ENCODE measurements at places on chromosomes 2 and 18.

- DNase-seq: no peak
Measured at GRCh38 chr18:63831080-63831788, 56.0 kb downstream of the SERPINB7 start.

- DNase-seq: no peak
Measured at GRCh38 chr2:10557506-10558265, 109.6 kb upstream of the ODC1 start.

GRCh38 chr2:61268249-61268648, 106.3 kb downstream of the C2orf74 start:
- DNase-seq: no peak

DNA sequence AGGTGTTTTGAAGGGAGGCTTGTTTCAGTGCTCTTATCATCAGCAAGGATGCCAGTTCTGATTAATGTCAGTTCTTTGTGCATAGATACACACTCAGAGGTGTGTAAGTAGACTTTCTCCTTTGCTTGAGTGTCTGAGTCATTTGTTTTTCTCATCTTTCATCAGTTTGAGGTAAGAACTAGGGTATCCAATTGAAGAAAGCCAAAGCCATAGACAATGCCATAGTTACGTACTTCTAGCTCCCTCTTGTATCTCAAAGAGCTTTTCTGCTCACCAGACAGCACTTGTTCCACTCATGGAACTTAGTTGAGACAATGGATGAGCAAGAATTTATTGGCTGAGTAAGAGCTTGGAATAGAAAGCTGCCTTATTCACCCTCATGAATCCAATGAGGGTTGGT, 520.1 kb downstream of the PIK3C3 start:
- DNase-seq: no peak

All from PC-9 (cell line).